Fibroblast of skin of right quadriceps (primary cell): ENCODE measurements at places on chromosomes 6 and 20.
A peak's percentile ranks its signal among the peaks of the same experiment; 100 is the strongest.

- peak; percentile 84 for DNase-seq
Observed at GRCh38 chr20:2314759-2315439, 19.1 kb downstream of the TGM3 start.

GRCh38 chr6:142013287-142013686 lies 119.4 kb upstream of the GJE1 start:
- DNase-seq = peak; percentile 95

GRCh38 chr6:29490552-29490951 lies 2.8 kb upstream of the MAS1L start:
- DNase-seq = no peak

GRCh38 chr6:130967502-130968445 lies 95.3 kb downstream of the EPB41L2 start:
- DNase-seq = no peak

GRCh38 chr20:62822239-62822787 lies 5.5 kb downstream of the COL9A3 start:
- DNase-seq = no peak

GRCh38 chr20:36467076-36467999 lies 74.0 kb upstream of the MYL9 start:
- no peak for DNase-seq

GRCh38 chr20:15033891-15034290 lies 696.5 kb upstream of the FLRT3 start:
- DNase-seq = no peak

DNA sequence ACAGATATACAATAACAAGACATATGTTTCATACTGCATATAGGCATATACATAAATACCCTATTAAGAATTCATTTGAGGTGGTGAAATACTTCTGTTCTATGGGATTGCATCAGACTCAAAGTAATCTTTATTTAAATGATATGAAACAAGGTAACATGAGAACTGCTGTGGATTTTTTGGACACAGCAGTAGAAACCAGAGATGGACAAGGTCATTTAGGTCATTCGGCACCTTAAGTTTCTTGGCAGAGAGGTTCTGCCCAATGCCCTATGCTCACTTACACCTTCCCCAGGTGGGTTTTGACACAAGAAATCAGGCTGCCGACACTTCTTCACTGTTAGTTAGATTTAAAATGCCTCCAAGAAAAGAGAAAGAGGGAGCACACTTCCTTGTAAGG lies 43.9 kb upstream of the RBM24 start:
- DNase-seq = no peak

GRCh38 chr6:24448396-24448795 lies 41.0 kb downstream of the GPLD1 start:
- DNase-seq = no peak

GRCh38 chr6:167581637-167582036 lies 245.1 kb upstream of the AFDN start:
- no peak for DNase-seq

- no peak for DNase-seq
Observed at GRCh38 chr6:123928529-123928928, 124.9 kb downstream of the NKAIN2 start.

GRCh38 chr6:168293636-168294530 lies 25.7 kb downstream of the DACT2 start:
- no peak for DNase-seq

- DNase-seq = peak; percentile 78
Observed at GRCh38 chr6:134464690-134465411, 146.9 kb upstream of the SGK1 start.

GRCh38 chr6:68726337-68726736 lies 91.3 kb downstream of the ADGRB3 start:
- DNase-seq = no peak

GRCh38 chr6:64955435-64955848 lies 751.6 kb downstream of the EYS start:
- no peak for DNase-seq

DNA sequence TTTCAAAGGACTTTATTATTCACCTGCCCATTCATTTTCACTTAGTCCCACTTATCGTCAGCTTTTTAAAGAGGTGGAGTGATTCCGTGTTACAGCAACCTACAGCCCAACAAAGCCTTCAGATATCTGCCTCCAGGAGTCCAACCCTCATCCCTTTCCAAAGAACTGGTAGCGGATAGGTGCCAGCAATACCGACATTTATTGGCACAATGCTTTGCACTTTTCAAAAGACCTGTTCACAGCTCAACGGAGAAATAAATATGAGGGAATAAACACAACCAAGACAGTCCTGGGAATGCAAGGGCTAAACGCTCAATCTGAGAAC lies 819 bp upstream of the MTRF1L start:
- no peak for DNase-seq

- peak; percentile 69 for DNase-seq
Observed at GRCh38 chr6:13462458-13463327, 24.7 kb downstream of the GFOD1 start.

DNA sequence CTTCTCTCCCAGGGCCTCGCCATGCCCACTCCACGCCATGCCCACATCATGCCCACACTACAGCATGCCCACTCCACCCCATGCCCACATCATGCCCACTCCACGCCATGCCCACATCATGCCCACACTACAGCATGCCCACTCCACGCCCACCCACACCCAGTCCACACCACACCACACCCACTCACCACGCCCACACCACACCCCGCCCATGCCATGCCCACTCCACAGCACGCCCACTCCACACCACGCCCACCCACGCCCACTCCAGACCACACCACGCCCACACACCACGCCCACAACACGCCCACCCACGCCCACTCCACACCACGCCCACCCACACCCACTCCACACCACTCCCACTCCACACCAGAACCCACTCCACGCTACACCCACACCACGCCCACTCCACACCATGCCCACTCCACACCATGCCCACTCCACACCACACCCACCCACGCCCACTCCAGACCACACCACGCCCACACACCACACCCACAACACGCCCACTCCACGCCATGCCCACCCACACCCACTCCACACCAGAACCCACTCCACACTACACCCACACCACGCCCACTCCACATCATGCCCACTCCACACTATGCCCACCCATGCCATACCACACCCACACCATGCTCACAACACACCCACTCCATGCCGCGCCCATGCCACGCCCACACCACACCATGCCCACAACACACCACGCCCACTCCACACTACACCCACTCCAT lies 88.6 kb downstream of the ERMARD start:
- no peak for DNase-seq

DNA sequence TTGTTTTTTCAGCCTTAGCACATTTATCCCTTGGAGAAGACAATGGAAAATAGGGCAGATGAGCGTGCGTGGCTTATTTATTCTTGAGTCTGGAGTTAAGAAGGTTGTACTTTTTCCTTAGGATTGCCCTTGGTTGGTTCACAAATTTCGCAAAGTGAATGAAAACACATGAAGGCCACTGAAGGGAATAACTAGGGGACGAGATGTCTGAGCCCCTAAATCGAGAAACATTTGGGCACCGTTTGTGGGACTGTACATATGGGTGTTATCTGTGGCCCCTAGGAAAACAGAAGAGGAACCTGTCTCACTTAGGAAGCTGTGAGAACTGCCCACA lies 19.4 kb upstream of the TRIM27 start:
- DNase-seq = no peak

GRCh38 chr20:62827311-62828038 lies 10.6 kb downstream of the COL9A3 start:
- no peak for DNase-seq

DNA sequence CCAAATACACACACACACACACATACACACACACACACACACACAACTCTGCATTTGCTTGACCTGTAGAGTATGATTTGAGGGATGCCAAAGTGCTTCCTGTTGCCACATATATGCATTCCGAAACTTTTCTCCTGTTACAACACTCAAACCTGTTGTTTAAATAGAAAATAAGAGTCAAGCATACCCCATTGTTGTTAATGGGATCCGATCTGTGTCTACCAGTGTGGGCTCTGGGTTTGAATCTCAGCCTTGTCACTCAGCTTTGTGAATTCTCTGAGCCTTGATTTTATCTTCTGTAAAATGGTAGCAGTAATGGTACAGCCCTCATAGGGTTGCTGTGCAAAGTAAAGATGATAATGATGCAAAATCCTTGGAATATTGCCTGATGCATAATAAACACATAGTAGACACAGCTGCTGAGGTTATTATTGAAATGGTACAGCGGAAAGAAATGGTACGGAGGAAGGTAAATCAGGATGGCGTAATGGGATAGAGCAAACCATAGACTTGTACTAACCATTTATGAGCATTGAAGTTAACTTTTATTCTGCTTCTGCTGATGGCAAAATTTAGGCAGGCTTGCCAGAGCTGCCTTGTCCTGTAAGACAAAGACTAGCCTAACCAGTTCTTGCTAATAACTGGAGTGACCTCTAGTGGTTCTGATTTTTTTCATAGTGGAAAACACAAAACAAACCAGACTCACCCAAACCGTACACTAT lies 113.5 kb upstream of the PHACTR1 start:
- peak; percentile 78 for DNase-seq

DNA sequence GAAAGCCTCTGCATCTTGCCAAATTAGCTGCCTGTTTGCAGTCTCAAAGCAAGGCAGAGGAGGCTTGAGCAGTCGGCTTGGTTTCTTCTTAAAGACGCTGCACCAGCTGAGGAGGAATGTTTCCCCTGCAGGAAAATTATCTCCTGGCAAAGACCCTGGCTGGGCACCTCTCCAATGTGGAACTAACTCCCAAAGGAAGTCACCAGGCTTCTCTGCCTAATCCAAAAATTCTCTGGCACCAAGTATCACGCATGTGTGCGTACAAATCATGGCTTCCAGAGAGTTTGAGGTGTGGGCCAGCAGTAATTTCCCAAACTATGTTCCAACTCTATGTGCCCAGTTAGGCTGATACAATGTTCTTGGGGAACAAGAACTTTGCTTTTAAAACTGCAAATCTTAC lies 176.2 kb downstream of the KIF16B start:
- peak; percentile 17 for DNase-seq

DNA sequence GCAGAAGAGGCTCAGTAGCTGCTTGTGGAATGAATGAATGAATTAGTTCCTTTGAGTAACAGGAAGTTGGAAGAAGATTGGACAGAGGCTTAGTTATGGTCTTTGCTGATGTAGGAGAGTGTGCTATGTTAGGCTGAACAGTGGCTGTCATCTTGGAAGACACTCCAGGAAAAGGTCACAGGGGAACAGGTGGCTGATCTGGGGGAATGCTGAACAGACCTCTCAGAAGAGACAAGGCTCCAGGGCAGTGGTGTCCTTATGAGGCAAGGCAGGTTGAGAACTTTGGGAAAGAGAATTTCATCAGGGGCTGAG lies 62.3 kb downstream of the UTRN start:
- no peak for DNase-seq

DNA sequence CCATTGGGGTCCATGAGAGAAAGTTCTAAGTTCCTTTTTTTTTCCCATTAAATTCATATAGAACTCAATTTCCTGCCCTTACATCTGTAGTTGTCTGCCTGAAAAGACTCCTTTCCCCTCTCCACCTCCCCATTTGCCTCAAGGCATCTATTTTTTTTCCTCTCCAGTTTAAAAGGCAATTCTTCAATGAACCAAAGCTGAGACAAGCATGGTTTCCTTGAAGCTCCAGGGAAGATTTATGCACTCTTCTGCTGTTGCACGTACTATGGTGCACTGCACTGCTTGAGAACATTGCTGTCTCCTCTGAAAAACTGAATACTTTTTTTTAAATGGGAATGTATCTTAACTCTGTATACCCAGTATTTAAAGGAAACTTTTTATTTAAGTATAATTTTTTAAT lies 465.2 kb downstream of the CD83 start:
- no peak for DNase-seq

DNA sequence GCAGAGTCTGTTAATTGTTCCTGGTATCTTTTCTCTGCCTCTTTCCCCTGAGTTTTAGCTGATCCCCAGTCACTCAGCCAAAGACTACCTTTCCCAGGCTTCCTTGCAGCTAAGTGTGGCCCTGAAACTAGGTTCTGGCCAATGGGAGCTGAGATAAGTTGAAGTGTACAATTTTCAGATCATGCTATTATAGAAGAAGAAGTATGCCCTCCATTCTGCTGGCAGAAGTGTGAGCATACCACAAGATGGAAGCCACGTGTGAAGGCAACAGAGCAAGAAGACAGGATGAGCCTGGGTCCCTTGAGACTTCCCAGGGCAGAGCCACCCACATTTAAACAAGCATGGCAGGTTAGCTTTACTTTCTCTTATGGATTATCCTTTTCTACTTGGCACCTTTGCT lies 273.2 kb downstream of the HIVEP2 start:
- DNase-seq = no peak

DNA sequence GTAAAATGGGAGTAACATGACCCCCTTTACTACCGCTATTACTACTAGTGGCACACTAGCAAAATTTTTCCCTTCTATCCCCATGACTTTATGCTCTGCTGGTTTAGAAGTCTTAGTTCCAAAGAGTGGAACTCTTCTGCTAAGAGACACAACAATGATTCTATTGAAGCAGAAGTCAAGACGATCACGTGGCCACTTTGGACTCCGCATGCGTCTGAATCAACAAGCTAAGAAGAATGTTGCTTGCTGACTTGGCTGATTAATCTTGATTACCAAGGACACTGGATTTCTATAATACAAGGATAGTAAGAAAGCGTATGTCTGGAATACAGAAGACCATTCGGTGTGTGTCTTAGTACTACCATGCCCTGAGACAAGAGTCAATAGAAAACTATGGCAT lies 244.7 kb upstream of the BTBD3 start:
- DNase-seq = no peak

GRCh38 chr20:50729901-50730764 lies 1.2 kb upstream of the PARD6B start:
- DNase-seq = no peak

GRCh38 chr6:83192456-83192855 lies 609 bp downstream of the PGM3 start:
- DNase-seq = peak; percentile 20

DNA sequence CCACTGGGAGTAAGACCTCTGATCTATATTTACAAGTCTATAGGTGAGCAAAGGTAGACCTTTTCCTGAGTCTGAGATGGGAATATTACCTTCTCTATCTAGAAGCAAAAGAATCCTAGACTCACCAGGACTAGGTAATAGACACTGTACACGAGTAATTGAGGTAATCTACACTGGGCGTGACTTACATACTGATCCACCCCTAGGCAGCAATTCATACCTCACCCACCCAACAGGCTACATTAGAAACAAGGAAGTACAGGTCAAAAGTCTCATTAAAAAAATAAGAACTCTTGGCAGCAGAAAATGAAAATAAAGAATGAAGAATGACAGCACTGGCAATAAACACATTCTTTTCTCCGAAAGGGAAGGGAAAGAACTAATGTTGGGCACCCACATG lies 7.6 kb downstream of the CSNK2A1 start:
- DNase-seq = no peak

GRCh38 chr6:147467428-147467827 lies 41.1 kb upstream of the SAMD5 start:
- no peak for DNase-seq

DNA sequence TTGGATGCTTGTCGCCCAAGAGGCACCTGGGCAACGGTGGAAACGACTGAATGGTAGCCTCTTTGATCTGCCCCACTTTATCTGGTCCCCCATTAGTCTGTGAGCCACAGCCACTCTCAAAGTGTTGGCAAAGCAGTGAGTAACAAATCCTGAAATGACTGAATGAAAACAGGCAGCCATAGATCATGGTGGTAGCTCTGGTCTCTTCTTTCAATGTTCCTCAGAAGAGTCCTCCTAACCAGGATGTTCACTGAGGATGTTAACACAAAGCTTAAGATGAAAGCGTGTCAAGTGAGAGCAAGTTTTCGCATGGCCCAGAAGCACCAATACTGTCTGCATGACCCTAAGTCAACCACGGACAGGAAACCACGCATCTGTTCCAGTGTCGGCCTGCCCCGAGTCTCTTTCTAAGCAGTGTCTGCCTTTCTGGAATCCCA lies 107.3 kb downstream of the IRF4 start:
- DNase-seq = no peak
